ENCODE measurements at places on chromosomes 11 and 22.

- no peak for DNase-seq
Observed at GRCh38 chr11:134599299-134599771, 187.3 kb upstream of the B3GAT1 start.

DNA sequence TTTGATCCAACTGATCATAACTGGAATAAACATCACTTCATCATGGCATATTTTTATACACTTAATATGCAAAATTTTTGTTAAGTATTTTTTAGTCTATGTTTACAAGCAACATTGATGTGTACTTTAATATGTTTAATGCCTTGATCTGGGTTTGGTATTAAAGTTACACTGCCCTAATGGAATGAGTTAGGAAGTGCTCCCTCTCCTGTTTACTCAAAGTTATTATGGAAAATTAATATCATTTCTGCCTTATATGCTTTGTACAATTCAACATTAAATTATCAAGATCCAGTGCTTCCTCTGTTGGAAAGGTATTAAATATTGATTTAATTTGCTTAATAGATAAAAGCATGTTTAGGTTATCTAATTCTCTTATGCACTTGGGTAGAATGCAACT, 927.3 kb upstream of the RAG2 start:
- DNase-seq: no peak

DNA sequence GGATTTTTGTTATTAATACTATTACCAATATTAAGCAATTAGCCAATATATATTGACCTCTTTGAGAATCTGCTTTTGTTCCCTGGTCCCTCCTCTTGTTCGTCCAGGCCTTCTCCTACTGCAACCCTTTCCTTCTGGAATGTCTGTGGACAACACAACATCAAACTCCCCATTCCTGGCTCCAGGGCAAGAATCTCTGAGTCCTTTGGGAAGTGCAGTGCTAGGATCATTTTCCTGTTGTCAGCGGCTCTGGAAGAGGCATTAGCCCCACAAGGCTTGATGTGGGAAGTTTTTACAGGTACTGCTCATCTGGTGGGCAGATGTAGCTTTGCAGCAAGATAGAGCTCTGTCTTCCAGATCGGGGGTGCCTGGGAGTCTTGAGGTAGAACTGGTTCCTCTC, 74.3 kb downstream of the RPUSD4 start:
- no peak for DNase-seq

GRCh38 chr22:24567668-24568067, 11.9 kb downstream of the SNRPD3 start:
- DNase-seq: no peak

GRCh38 chr11:129896062-129896461, 684 bp upstream of the NFRKB start:
- DNase-seq: no peak
